ENCODE measurements at places on chromosomes 4 and X.

DNA sequence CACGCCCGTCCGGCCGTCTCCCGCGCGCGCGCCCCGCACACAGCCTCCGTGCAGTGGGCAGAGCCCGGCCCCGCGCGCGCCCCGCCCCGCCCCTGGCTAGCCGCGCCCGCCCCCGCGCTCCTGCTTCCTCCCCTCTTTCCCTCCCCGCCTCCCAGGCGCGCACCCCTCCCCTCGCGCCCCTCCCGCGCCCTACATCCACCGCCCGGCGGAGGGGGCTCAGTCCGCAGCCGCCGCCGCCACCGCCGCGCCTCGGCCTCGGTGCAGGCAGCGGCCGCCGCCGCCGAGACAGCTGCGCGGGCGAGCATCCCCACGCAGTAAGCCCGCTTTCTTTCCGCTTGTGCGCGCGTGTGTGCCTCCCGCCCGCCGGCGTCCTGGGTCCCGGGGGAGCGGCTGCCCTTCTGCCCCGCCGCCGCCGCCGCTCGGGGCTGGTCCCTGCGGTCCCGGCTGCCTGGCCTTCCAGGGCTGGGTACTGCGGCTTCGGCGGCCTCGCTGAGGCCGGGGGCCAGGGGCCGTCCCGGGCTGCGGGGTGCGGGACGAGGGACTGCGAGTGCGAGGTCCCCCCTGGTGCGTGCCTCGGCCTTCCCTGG is at the start of gene FHL1:
Gene FHL1, plus strand, starts transcription at position 219 of the 587 bp plus-strand sequence.
- DNase-seq: no peak

- no peak for DNase-seq
Measured at GRCh38 chr4:4329496-4329895, 39.4 kb downstream of the ZBTB49 start.

- no peak for DNase-seq
Measured at GRCh38 chr4:8250637-8251036, 18.9 kb upstream of the HTRA3 start.

- DNase-seq: no peak
Measured at GRCh38 chr4:142696334-142697122, 149.6 kb downstream of the INPP4B start.

DNA sequence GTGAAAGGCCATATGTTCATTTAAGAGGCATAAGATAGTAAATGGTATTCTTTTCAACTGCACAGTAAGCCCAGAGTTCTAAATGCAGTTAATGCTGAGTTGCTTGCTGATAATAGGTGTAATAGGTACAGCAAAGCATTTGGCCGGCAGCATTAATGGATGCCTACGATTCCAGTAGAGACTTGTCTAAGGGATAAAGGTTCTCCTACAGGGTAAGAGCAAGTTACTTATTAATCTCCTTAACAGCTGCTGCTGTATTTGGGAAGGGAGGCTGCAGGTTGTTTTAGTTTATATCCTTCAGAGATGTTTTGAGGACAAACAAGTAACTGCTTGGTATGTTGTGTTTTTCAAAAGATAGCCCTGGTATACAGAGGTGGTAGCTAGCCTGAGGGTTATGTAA is 16.8 kb downstream of the TSPAN7 start:
- DNase-seq: no peak

DNA sequence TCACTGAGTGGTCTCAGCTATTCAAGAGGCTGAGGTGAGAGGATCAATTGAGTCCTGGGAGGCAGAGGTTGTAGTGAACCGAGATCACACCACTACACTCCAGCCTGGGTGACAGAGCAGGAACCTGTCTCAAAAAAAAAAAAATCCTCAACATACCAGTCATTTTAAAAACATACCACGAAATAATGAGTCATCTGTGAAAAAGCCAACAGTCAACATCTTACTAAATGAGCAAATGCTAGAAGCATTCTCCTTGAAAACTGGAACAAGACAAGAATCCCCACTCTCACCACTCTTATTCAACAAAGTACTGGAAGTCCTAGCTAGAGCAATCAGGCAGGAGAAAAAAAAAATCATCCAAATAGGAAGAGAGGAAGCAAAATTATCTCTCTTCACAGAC is 104.0 kb upstream of the ARHGEF9 start:
- DNase-seq: no peak

GRCh38 chr4:185101354-185101890 is 41.6 kb upstream of the SLC25A4 start:
- no peak for DNase-seq

- no peak for DNase-seq
Measured at GRCh38 chrX:47722260-47722659, 63.3 kb upstream of the UXT start.

DNA sequence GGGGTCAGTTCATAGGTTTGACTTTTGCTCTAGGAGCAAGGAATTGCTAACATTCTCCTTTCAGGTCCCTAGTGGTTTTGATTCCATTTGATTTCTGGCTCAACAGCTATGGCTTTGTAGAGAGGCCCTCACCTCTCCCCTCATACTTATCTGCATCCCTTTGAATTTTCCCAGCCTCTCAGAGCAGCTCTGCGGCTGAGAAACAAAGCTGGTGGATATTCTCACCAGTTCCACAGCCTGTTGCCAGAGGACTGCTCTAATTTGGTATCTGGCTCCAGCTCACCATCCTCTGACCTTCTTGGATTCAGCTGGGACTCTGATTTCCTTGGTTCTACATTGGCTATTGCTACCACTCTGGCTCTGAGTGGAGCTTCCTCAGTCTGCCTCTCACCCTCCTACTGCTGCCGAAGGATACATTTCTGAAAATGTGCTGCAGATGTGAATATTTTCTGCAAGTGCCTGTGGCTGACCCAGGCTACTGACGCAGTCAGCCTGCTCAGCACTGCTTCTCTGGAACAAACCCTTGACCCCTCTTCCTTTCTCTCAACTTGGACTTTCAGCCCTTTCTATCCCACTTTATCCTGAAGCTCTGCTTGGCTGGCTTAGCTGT is 110.9 kb upstream of the ENPEP start:
- no peak for DNase-seq

DNA sequence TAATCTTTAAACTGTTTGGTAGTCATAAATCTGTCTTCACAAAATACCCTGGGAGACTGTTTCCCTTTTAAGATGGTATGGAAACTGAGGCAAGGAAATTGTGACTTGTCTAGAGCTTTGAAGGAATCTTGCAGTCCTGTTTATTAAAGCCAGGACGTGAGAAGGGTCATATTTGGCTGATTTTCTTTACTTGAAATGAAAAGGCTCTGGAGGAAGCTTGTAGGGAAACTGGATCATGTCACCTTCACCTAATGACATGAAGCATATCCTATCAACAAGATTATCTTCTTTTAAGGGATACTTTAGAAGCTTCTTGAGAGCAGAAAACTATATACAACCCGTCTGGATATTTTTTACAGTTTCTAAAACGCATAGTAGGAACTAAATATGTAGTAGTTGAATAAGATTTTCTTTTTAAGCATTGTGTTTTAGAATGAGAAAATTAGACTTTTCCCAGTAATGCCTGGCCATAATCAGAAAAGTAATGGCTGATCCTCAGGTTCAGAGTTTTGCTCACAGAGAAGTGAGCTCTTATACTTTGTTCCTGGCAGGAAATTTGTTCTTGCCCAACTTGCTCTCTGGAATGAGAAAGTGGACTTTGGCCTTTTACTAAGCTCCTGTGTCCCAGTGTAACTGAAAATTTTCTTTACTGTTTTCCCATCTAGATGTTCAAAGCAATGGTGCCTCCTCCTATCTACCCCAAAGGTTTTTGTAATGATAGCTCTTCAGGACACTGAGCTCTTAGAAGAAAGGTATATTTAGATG is 136.8 kb upstream of the AFF2 start:
- no peak for DNase-seq

DNA sequence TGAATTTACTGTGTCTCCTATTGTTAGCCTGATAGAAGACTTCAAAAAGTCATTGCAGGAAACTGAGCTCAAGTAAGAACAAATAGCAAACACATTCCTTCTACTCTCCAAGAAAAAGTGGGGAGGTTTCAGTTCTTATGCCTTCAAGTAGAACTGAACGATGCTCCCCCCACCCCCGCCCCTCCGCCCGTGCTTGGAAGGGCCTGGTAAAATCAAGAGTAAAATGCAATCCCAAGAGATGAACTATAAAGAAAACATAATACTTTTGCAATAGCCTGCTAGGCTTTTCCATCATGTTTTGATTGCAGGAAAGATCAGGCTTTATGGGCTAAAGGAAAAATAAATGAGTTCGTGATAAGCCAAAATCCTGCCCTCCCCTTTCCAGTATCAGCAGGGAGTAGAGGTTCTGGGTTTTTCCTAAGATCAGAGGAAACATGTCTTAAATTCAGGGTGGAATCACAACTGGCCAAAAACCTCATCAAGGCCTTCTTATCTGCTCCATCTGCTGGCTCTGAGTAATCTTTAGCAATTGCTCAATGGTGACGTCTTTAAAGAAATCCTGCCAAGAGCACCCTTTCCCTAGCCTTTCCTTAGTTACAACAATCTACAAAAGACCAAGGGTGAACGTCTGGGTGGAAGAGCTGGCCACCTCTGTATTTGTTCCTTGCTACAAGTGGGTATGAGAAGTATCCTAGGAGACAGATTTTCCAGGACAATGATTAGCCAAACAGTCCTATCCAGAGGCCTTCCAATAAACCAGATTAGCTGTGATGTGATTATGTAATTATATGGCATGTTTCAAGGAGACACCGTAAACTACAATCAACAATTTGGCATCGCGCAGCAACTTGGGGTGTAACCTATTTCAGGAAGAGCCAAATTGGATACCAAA is 66.3 kb upstream of the FAM9C start:
- no peak for DNase-seq

DNA sequence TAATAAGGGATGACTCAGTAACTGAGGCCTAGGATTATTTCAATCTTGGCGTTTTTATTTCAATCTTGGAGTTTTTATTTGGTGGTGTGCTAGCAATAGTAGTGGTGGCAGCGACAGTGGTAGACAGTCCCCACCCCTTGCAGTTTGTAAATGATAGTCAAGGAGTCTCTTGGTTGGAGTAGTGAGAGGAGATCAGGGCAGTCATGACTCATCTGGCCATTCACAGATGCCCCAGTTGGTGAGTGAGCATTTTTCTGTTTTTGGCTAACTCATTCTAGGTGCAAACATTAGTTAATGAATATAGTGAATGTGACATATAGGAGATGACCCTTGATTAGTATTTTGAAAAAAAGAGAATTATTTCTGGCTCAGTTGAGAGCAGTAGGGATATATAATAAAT is 93.5 kb upstream of the ADAD1 start:
- DNase-seq: no peak

DNA sequence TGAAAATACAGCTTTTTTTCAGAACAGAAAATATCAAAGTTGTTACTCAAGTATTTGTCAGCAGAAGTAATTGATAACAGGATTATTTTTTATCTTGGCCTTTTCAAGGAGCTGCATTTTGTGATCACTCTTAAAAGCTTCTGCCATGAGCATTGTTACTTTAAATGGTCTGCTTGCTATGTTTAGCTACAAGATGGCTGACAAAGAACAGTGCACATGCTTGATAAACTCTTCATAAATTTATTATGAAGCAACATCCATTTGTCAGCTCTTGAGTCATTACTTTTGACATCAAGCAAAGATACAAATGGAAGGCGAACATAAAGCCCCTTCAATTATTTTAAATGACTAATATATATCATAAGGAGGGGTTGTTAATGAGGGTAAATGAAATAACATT is 205.4 kb upstream of the RPS6KA3 start:
- DNase-seq: no peak

GRCh38 chr4:38560768-38561558 is 103.0 kb upstream of the KLF3 start:
- no peak for DNase-seq

DNA sequence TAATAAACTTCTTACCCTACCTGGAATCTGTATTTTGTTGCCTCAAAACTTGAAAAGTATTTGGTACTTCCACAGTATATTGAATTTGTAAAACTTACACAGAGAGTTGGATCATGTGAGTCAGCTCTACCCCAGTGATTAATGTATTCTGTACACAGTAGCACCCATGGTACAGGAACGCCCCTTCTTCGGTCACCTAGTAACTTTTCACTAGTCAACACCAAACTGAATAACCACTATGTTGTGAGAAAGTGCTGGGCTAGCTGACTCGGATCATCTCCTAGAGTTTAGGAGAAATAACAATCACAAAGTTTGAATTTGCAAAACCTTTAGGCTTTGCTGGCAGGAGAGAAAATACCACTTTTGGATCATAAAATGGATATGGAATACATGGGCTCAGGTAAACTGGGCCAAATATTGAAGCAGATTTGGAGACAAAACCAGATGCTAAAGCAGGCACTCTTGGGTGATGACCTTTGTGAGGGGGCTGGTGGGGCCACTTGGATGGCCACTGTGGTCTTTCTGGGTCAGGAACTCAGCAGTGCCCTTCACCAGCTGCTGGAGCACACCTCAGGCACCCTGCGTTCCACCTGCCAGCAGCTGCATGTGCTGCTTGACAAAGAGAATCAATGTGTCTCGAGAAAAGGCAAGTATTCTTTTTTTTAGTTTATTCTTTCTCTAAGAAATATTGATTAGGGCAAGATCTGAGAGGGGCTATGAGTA is at the start of gene DTHD1:
Gene DTHD1, plus strand, starts transcription at position 233 of the 723 bp plus-strand sequence. Its CDS starts 143 bp downstream, at position 376.
- no peak for DNase-seq

GRCh38 chr4:118823471-118823870 is 12.5 kb downstream of the SEC24D start:
- no peak for DNase-seq

DNA sequence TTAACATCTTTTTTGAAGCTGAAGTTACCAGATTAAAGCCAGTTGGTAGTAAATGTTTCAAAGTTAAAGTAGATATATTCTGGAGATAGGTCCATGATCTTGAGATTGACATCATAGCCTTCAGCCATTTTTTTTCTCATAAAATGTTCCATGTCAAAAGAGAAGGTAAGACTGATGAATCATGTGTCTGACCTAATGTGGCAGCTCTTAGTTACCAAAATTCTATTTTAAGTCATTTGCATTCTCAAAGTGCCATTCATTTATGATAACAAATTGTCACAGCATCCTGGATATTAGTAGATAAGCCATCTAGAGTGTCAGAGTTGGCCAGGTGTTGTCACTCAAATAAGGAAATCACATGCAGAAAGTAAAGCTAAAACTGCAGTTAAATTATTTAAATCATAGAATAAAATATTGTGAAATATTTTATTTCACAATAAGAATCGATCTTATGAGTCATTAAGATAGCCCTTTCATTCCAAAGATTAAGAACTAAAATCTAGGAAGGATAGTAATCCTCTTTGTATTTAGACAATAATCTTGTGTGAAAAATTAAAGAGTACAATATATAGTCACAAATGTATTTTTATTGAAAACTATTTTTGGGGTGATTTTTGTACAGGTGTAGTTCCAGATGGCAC is 65.7 kb upstream of the ADAD1 start:
- DNase-seq: no peak

- no peak for DNase-seq
Measured at GRCh38 chr4:108965472-108966076, 202.7 kb upstream of the ETNPPL start.

DNA sequence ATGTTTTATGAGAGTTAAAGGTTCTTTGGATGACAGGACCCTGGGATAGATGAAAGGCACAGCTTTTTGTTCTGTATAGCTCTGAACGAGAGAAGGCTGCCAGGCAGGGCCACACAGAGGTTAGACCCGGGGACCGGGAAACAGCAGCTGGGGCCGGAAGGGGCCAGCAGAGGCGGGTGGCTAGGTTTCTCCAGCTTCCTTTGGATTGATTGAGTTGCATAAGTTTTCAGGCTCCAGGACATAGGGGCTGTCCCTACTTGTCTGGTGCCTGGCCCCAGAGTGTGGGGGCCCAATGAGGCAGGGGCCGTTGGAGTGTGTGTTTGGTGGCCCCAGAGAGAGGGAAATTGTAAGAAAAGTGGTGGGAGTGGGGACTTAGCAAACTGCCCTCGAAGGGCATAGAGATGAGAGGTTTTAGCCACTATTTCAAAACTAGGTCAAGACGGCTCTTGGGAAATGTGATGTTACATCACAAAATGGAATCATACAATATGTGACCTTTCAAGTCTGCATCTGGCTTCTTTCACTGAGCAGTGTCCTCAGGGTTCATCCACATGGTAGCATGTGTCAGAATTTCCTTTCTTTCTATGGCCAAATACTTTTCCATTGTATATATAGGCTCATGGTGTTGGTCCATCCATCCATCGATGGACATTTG is 3.7 kb downstream of the ZFP92 start:
- no peak for DNase-seq

All from progenitor cell of endocrine pancreas (in vitro differentiated cells).